ENCODE measurements at places on chromosomes 6 and 20.

GRCh38 chr6:71134929-71135642 is 153.5 kb upstream of the OGFRL1 start:
- no peak for DNase-seq

DNA sequence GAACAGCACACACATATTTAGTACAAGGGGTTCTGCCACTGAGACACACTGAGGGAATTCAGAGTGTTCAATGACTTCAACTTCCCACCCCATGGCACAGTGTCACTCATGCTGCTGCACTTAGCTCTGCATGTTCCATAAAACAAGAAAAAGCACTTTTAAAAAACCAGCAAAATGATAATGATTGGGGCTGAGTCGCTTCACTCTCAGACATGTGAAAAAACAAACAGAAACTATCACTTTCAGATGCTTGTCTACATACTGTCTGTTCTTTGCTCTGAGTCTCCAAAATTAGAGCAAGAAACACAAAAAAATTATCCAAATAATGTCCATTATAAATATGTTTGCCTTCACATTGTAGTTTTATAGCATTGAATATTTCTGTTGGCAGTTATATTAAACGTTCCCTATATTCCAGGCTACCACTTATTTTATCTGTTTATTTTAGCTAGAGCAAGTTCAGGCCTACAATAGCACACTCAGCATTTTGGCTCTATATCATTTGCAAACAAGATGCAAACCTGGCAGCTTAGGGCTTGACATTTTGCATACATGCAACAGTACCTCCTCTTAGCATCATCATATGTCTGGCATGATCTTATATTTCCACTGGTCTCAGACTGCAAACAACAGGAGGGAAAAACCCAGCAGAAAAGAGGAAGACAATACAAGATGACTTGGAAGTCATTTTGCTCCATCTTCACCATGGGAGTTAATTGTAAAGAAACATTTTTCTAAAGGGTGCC is 398.8 kb downstream of the HACE1 start:
- no peak for DNase-seq

DNA sequence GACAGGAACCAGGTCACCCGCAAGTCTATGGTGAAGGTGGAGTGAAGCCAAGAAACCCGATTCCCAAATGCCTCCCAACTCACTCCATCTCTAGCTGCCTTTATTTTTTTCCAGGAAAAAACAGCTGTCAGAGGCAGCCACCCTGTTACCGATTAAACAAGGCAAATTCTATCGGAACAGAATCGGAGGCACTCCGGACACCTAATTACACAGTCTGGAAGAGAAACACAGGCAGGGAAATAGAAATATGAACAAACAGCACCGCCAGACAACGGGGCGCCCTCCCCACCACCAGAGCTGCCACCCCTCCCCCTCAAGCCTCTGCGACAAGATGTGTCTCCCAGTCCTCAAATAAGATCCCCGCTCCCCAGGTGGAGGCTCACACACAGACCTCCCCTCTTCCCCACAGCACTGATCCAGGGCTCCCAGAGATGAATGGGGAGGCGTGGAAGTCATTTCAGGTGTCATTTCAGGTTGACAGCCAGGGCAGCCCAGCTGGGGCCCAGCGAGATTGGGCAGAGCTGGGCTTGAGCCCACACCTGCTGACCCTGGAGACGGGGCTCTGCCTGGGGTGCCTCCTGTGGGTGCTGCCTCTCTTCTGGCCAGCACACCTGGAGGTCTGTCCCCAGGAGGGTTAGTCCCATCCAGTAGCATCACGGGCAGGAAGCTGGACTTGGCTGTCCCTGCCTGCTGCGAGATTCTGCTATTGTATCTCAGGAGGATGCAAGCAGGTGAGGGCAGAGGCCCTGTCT is 19.8 kb upstream of the VSTM2L start:
- DNase-seq: no peak

- no peak for DNase-seq
These were observed 22.7 kb upstream of the POPDC3 start for GRCh38 chr6:105202486-105202885.

- no peak for DNase-seq
These were observed 28.6 kb upstream of the CCN2 start for GRCh38 chr6:131979515-131980337.

- DNase-seq: no peak
These were observed 154.9 kb upstream of the MLN start for GRCh38 chr6:33958526-33959328.

GRCh38 chr6:149480502-149481280 is 4.1 kb downstream of the ZC3H12D start:
- DNase-seq: no peak

DNA sequence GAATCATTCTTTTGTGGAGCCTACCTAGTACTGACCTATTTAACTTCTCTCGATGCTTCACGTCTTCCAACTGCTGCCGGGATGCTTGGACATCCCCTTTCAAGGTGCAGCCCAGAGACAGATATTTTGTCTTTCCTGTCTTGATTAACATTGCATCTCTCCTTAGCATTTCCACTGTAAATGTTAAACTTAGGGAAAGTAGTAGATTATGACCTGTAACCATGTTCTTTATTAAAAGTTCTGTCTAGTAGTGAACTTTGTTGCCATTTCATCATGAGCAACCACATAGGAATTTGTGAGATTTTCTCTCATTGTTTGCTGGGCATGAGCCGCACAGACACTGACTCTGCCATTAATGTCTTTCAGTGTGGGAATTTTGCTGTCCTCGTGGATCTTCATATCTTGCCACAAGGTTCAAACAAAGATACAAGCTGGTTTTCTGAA is 117.9 kb downstream of the JAG1 start:
- DNase-seq: no peak

DNA sequence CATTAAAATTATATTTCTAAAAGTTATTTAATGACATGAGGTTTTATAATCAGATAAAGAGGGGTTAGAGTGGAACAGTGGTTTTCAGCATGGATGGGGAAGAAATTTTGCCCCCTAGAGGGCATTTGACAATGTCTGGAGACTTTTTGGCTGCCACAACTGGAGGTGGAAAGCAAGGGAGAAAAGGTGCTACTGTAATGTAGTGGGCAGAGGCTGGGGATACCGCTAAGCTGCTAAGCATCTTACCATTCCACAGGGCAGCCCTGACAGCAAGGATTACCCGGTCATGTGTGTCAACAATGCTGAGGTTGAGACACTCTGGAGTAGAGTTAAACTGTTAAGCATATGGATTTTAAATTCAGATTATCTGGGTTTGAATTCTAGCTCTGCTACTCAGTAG is 52.9 kb upstream of the FABP7 start:
- DNase-seq: no peak

GRCh38 chr6:29608131-29608530 is 23.2 kb downstream of the OR2H2 start:
- DNase-seq: no peak

GRCh38 chr6:20137240-20137639 is 75.0 kb downstream of the MBOAT1 start:
- no peak for DNase-seq

- DNase-seq: no peak
These were observed 6.5 kb downstream of the BTN2A2 start for GRCh38 chr6:26389349-26389894.

DNA sequence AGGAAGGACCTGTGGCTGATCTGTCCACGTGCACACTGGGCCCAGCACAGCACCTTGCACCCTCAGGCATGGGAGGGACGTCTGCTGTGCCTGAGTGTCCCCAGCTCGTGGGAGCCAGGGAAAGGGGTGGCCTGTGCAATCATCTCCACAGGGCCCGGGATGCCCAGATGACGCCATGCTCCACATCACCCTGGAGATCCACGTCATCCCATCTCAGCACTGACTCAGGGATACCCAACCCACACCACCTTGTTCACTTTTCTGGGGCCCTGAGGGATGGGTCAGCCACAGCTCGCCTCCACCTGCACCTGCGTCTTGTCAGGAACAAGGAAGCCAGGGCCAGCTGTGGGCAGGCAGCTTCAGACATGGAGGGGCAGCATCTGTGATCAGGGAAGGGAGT is 48.2 kb downstream of the RAB44 start:
- DNase-seq: no peak

DNA sequence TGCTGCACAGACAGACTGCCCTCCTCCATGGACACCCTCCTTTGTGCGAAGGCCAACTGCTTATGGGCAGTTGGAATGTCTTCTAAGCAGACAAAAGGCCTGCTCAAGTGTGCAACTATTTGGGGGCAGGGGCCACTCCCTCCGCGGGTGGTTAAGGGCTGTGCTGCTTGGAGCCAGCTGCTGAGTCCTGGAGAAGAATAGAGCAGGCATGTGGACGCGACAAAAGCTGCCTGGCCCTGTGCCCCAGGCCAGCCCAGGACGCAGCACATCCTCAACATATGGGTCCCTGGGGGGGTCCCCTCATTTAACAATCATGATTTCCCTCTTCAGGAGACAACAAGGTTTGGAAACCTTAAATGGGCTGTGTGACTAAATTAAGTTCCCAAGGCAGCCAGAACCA is 45.5 kb upstream of the ENTPD6 start:
- DNase-seq: no peak

DNA sequence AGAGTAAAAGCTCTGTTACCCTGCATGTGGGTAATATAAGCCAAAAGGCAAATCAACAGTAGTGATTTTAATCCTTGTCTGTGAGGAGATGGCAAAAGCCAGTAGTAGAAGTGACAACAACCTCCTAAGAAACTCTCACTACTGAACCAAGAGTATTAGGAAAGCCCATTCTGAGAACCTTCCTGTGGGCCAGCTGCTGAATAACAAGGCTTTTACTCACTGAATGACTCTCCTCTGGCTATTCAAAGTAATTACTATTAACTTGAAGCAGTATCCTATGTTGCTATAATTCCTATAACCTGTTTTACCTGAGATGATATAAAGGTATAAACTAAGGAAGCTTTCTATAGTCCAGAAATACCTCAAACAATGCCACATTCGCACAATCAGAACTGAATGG is 55.1 kb downstream of the CHD6 start:
- DNase-seq: no peak

GRCh38 chr6:149854532-149854931 is 9.6 kb downstream of the LRP11 start:
- no peak for DNase-seq

DNA sequence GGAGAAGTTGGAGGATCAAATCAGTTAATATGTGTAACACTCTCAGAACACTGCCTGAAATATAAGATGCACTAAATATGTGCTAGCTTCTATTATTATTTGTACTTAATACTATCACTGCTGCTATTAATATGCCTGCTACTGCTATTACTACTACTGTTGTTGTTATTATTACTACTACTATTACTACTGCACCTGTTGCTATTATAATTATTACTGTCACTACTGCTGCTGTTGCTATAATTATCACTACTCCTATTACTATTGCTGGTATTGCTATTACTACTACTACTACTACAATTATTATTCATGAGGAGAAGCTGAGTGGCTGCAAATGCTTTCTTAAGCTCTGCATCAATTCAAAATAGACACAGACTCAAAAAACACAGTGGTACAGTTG is 16.7 kb upstream of the SSTR4 start:
- no peak for DNase-seq

- no peak for DNase-seq
These were observed 3.1 kb downstream of the TPMT start for GRCh38 chr6:18151801-18152200.

DNA sequence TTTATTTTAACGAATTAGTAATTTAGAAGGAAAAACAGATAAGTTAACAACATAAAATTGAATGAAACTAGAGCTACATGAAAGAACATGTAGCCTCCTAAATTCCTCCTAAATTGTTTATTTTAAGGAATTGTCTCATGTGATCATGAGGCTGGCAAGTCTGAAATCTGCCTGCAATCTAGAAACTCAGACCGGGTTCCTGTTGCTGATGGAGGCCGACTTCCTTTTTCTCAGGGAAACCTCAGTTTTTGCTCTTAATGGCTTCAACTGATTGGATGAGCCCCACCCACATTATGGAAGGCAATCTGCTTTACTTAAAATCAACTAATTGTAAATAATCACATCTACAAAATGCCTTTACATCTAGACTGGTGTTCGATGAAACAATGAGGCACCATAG is 267.6 kb upstream of the PRND start:
- no peak for DNase-seq

- DNase-seq: no peak
These were observed 711.1 kb upstream of the EPHA7 start for GRCh38 chr6:94130478-94130877.

- no peak for DNase-seq
These were observed 50.8 kb upstream of the MYLIP start for GRCh38 chr6:16078064-16078463.

DNA sequence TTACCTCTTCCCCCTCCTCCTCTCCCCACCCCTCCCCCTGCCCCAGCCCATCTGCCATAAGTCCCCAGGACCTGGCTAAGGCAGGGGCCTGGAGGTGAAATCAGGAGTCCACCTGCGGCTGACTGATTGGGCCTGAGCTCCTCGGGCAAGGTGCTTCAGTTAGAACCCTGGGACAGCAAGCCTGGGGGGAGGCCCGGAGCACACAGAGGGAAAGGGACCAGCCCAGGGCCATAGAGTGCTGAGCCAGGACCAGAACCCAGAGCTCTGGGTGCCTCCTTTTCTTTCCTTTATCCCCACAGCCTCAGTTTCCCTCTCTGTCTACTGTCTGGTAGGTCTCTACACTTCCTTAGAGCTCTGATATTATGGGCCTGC is 35.7 kb upstream of the VEGFA start:
- no peak for DNase-seq

- no peak for DNase-seq
These were observed 145.5 kb upstream of the ZNF217 start for GRCh38 chr20:53738945-53739798.

- peak; percentile 94 for DNase-seq
These were observed 50.0 kb upstream of the EZR start for GRCh38 chr6:158868890-158869825.

GRCh38 chr6:132418235-132418965 is 17.1 kb upstream of the MOXD1 start:
- DNase-seq: no peak

- DNase-seq: no peak
These were observed 28.4 kb downstream of the IL20RA start for GRCh38 chr6:137016356-137016755.

- no peak for DNase-seq
These were observed 2.8 kb upstream of the MYO6 start for GRCh38 chr6:75746221-75746620.

DNA sequence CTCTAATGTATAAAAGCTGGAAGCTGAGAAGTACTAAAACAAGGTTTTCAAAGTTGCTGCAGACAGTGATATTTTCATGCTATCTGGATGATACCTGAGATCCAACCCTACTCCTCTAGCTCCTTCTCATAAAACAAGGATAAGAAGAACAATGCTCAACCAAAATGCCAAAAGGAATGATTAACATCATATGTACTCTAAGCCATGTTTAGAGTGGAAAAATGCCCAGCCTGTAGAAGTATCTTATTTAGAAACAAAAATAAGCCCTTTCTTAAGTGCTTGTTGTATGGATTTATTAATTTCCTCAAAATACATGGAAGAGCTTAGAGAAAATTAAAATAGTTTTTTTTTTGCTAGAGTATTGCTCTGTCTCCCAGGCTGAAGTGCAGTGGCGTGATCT is 23.7 kb downstream of the ECHDC1 start:
- no peak for DNase-seq

DNA sequence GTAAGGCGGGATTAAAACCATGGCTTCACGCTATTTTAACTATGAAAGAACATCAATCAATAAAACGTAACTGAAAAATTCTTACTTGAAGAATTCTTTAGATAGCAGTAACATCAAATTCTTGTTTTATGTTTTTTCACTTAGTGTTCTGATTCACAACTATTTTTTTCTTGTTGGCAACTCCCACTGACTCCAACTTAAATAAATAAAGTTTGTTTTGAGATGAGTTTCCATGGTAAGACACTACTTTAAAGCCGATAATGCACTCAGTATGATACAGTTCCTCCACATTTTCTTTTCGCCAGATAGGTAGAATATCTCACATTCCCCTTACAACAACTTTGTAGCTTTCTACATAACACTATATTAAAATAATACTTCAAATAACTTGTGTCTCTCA is 33.1 kb upstream of the CNKSR3 start:
- no peak for DNase-seq

All from stimulated activated CD8-positive, alpha-beta memory T cell treated with anti-CD3 and anti-CD28 coated beads, Interleukin-15, amount 100 ng/mL, for 1 hour (primary cell).